LHCN-M2 (cell line): ENCODE measurements at places on chromosomes 5 and 9. TPM values are rescaled to one million over a fixed set of nuclear protein-coding genes. Genes with fewer than 3 reads are reported as not detected.

The IL13 gene
- not detected in 2 replicates for total RNA-seq

The SLC6A19 gene
- not detected in 2 replicates for total RNA-seq

The WDR31 gene
- 0.51 and 0.69 TPM in 2 replicates for total RNA-seq

The DNAJC25 gene
- total RNA-seq, result 9.0 and 12.9 TPM in 2 replicates

The PLAC8L1 gene
- not detected in 2 replicates for total RNA-seq

The TEK gene
- 2.6 and 3.3 TPM in 2 replicates for total RNA-seq

The CTSV gene
- 8.1 and 12.2 TPM in 2 replicates for total RNA-seq

The TMEM215 gene
- total RNA-seq, result not detected in 2 replicates

The AGXT2 gene
- total RNA-seq, result not detected in 2 replicates

The F2RL2 gene
- total RNA-seq, result 0.52 and 0.71 TPM in 2 replicates

GRCh38 chr5:107398703-107399102 is 272.0 kb downstream of the EFNA5 start:
- DNase-seq, result no peak

DNA sequence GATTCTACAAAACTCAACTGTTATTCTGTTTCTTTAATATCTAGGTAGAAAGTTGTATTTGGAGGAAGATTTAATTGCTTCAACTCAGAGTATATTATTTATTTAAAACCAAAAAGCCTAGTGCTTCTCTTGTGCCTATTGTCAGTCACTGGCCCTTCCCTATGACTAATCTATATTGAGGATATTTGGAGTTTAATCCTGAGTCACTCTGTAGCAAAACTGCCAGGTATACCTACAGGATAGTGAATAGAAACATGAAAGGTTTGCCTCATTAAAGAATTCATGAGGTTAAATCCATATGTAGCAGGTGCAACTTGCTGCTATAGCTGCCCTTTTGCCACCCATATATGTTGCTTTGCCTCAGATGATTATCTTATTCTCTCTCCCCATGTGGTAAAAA is 15.1 kb downstream of the PLK2 start:
- no peak for DNase-seq

GRCh38 chr5:125965577-125965976 is 457.6 kb upstream of the GRAMD2B start:
- no peak for DNase-seq

DNA sequence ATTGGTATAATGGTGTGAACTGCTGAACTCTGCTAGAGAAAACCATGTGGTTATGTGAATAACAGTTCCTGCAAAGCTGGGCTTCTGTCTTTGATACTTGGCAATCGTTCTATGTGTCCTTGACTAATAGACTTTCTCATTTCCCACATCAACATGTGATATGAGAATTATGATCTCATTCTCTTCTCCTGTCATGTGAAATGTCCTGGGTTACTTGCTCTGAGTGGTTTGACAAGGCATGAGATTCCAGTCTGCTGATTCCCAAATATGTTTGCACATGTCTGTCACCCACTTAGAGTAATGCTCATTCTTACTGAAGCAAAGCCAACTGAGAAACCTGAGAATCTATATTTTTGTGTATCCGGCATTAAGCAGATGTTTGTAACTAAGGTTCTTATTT is 141.2 kb downstream of the PARP8 start:
- DNase-seq, result peak; percentile 48

DNA sequence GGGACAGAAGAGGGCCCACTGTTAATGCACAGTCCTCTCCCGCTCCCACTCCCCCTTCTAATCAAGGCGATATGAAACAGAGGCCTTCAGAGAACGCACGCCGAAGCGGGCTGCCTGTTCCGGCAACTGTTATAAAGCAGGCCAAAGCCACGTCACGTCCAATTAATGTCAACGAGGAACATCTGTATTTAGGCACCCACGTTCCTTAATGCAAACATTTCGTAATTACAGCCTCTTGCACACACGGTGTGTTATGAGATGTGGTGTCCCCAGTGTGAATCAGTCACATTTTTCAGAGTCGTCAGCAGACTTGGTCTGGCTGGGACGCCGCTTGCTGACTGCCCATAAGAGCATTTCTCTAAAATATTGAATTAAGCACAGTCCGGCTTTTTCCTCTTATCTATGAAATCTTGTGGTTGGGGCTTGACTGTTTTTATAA is 339.0 kb downstream of the NSG2 start:
- DNase-seq, result no peak

- no peak for DNase-seq
These were observed 11.7 kb downstream of the MED7 start for GRCh38 chr5:157130925-157131324.

GRCh38 chr5:143182901-143183820 is 220.3 kb downstream of the NR3C1 start:
- DNase-seq, result peak; percentile 96

DNA sequence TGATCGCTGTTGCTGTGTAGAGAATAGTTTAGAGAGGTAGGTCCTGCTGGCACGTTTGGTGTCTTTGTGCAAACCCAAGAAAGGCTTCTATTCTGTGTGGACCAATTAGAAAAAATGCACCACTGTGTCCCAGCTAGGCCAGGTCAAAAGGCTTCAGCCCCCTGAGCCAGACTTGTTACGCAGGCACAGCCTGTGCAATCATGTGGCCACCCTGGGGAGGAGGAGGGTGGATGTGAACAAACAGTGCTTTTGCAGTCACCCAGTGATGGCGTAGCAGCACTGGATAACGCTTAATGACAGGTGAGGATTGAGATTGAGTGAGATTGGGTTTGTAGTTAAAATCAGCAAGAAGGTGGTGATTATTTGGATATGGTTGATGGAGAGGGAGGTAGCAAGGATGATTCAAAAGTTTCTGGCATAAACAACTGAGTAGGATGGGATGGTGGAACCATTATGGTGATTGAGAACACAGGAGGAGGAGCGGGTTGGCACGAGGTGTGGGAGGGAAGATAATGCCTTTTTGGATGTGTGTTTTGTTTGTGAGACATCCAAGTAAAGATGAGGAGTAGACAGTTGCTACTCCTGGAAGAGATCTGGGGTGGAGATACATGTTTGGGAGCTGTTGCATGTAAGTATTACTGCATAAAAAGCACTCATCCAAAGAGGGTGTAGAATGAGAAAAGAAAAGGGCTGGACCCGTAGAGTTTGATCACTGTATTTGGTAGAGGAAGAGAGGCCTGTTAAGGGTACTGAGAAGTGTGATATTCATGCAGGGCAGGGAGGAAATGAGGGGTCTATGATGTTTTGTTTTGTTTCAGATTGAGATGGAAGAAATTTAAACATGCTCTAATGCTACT is 6.7 kb downstream of the GCNT1 start:
- no peak for DNase-seq

DNA sequence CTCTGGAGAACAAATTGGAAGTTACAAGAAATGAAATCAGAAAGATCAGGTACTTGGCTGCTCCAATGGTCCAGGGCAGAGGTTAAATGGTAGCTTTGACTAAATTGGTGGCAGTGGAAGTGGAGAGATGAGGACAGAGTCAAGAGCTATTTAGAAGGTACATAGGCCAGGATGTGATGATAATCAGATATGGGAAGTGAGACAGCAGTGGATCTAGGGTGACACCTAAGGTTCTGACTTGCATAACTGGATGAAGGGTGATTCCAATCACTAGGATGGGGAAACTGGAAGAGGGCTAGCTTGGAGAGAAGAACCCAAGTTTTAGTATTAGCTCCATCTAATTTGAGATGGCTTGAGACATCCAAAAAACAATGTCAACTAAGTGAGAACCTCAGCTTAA is 24.0 kb upstream of the NDUFB6 start:
- no peak for DNase-seq

GRCh38 chr5:77298146-77298545 is 87.7 kb downstream of the PDE8B start:
- no peak for DNase-seq

DNA sequence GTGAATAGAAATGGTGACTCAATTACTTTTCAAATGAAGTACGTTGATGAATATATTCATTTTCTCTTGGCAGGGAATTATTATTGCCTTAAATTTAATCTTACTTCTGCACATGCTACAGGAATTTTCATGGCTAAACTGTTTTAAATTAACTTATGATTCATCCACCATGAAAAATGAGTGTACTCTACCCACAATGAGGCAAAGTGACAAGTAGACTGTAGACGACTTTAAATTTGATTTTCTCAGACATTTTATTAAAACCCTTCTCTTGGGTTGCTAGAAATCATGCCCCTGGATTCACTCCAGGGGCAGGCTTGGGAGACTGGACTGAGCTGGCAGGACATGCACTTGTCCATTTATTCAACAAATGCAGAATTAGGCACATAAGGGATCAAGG is 23.5 kb upstream of the ERAP2 start:
- DNase-seq, result peak; percentile 53

DNA sequence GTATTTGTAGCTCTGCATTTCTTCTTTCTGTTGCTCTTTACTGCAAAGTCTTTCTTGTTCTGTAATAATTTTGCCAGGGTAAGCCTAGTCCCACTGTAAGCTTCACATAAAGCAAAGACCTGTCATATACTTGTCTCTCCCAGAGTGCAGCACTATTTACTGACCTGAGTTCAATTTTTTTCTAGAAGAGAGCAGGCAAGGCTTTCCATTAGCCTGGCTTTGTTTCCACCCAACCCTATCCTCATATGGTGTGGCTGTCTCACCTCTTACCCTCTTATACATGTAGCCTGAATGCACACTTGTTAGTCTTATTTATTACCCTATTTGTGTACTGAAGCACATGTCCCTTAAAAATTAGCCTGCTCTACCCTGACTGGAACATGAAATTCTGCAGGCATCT is 170.4 kb downstream of the EFNA5 start:
- no peak for DNase-seq

DNA sequence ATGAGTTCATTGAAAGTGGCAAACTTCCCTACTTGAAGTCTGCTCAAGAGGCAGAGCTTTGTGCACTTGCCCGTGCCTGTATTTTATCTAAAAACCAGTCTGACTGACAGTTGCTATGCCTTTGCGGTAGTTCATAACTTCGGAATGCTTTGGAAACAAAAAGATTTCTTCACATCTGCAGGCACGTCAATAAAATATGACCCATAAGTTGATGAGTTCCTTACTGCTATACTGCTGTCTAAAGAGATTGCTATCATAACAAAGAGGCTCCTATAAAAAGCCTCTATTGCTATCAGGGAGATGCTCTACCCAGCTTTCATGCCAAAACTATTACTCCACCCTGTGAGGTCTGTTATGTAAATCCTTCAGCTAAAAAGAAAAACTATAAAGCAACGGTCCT is 25.4 kb upstream of the RNF20 start:
- DNase-seq, result no peak

DNA sequence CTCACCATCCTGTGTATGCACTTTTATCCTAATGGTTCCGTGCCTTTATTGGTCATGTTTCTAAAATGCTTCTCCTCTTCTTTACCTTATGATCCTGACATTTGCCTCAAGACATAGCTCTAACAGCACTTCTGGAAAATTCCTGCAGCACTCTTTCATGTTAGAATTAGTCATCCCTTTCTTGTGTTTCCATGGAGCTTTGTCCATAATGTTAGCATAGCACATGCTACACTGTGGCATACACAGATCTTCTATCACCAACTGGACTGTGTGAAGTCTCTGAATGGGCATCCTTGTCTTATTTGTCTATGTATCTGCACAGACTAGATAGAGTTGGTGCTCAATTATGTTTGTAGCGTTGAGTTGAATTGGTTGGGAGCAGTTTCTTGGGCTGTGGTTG is 2.0 kb downstream of the SCGB3A2 start:
- no peak for DNase-seq

- peak; percentile 51 for DNase-seq
These were observed 44.9 kb downstream of the SHB start for GRCh38 chr9:38024036-38024681.

GRCh38 chr9:111645806-111646205 is 14.7 kb downstream of the DNAJC25 start:
- DNase-seq, result peak; percentile 27

GRCh38 chr9:132241840-132242620 is 80.2 kb downstream of the NTNG2 start:
- no peak for DNase-seq

DNA sequence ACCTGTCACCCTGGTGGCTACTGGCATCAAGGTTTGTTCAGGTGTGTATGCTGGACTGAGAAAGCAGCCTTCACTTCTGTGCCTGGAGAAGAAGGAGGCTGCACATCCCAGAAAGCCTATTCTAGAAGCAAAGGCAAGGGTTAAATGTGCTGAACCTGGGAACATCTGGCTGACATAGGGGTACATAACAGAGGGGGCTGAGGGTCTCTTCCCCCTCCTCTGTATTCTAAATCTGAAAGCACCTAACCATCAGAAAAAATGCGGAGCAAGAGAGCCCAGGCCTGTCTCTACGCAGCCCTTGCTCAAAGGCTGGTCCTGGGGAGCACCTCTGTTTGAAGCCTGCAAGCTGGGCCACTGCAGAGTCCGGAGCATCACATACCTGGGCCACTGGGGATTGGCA is 53.2 kb upstream of the FSTL4 start:
- no peak for DNase-seq

DNA sequence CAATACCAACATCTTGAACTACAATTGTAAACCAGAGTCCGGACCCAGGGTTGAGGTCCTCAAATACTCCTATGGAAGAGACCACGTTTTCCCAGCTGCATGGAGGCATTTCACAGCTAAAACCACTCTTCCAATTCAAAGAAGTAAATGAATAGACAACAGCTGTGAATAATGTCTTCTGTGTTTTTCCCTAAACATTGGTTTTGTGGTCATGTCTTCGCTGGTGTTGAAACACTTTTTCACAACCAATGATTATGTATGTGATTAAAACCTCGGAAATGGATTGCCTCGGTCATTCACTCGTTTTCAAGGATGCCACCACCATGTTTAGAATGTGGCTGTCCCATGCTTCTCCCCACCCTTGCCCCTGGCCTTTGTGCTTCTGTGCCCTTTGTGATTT is 9.4 kb upstream of the TENT4A start:
- peak; percentile 48 for DNase-seq

DNA sequence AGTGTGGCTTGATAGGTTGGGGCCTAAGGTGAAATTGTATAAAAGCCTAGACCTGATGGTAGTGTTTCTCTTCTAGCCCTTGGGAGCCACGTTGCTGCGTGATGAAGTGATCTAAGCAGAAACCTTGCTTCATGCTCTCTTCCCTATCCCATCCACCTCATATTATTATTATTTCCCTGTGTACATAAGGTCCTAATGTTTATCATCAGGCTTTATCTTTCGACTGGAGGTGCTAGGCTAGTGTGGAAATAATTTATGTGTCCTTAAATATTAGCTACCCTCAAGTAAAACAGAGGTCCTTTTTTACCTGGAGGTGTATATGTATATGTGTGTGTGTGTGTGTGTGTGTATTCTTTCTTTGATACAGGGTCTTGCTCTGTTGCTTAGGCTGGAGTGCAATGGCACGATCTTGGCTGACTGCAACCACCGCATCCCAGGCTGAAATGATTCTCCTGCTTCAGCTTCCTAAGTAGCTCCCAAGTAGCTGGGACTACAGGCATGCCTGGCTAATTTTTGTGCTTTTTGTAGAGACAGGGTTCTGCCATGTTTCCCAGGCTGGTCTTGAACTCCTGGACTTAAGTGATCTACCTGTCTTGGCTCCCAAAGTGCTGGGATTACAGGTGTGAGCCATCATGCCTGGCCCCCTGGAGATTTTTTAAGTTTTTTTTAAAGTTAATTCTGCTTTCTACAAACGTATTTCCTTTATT is 3.7 kb downstream of the UGCG start:
- peak; percentile 45 for DNase-seq
